ENCODE measurements at places on chromosomes 1 and 21.

DNA sequence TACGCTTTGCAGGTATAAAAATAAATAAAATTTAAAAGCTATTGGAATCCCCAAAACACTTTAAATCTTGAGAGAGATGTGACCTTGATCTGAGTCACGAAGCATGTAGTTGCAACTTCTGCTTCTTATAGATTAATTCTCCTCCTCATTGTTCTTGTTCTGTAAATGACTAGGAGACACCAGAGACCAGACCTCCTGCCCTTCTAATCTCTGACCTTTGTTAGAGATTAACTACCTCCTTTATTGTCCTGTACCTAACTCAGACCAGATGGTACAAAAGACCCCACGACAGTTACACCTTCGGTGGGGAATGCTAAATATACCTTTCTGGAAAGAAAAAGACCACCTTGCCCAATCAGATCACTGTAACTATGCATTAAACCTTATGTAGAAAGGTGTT, 76.9 kb upstream of the NEK2 start:
- DNase-seq, result no peak

- DNase-seq, result no peak
These were observed 38.4 kb downstream of the ADAMTS1 start for GRCh38 chr21:26806801-26807295.

DNA sequence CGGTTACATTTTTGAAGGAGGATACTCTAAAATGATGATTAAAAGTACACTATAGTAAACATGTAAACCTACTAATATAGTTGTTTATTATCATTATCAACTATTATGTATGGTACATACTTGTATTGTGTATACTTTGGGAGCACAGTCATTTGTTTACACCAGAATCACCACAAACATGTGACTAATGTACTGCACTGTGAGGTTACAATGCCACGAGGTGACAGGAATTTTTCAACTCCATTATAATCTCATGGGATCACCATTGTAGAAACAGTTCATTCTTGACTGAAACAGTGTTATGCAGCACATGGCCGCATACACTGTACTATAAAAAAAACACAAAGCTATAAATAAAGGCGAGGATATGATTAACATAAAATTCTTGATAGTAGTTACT, 44.3 kb downstream of the GPATCH2 start:
- no peak for DNase-seq

GRCh38 chr1:20150969-20151368, 11.8 kb downstream of the PLA2G2F start:
- DNase-seq, result no peak

DNA sequence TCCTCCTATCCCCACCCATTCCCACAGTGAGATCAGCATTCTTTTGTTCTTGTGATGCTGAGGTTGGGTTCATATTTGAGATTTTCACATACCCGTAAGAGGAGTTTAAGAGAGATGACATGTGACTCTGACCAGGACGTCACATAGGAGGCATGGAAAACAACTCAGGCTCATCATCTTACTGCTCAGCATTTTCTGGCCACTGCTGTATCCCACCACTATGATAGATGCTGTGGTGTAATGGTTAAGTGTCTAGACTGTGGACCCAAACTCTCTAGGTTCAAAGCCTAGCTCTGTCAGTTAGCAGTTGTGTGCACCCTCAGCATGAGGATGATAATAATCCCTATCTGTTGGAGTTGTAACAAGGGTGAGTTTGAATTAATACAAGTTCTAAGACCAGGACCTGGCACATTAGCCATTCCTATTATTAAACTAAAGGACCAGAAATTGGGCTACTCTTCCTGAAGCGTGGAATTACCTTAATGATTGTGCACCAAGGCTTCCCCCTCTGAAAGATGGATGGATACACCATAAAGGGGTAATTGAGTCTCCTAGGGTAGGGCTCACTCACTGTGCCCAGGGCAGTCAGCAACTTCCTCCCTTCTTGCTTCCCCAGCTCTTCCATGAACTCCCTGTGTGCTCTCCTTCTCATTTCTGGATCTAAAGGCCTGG, 40.9 kb downstream of the LGR6 start:
- DNase-seq, result no peak

GRCh38 chr1:159881622-159882526, 18.1 kb downstream of the CFAP45 start:
- DNase-seq, result no peak

DNA sequence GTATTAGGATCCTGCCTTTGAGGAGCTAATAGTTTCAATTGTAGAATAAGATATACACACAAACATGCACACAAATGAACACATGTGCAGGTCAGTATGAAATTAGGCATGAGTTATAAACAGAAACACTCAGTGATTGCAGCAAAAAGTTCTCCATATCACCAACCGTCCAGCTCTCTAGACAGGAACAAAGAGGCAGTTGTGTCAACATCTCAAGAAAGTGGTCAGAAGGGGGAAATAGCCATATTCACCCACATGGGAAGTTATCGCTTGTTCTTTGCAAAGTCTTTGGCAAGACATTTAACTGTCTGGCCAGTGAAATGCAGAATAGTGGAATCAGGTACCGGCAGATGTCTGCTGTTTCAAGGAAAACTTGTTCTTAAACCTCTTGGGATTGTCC, 29.4 kb upstream of the PIGC start:
- DNase-seq, result peak; percentile 82

DNA sequence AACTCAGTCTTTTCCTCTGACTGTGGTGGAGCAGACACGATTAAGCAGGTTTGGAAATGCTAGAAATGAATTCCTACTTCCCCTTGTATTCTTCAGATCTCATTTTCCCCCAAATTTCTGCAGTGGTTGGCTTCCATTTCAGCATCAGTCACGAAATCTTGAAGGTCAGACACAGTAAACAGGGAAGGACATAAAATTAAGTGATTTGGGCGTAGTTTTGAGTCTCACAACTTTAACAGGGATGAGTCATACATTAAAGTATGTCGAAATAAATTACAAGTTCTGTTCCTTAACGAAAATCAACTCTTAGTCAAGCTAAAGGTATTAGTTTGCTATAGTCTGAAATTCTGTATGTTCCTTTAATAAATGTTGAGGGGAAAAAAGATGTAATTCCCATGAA, 61.1 kb downstream of the HNRNPR start:
- no peak for DNase-seq

DNA sequence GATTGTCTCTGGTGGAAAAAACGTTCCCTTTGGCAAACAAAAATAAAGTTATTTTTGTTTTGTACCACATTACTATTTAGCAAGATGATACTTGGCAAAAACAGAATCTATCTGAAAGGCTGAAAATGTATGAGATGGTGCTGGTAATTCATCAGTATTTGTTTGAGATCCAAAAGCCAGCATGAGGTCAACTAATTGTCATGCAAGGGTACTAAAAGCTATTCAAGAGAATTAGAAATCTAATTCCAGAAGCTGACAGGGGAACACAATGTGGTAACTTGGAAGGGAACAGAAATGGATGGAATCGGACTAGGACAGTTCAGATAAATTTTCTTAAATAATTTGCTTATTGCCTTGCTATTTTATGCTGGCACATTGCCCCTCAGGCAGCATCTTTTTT, 263.8 kb downstream of the KCNT2 start:
- DNase-seq, result no peak

- DNase-seq, result peak; percentile 2
These were observed 45.2 kb upstream of the HAO2 start for GRCh38 chr1:119323216-119323982.

DNA sequence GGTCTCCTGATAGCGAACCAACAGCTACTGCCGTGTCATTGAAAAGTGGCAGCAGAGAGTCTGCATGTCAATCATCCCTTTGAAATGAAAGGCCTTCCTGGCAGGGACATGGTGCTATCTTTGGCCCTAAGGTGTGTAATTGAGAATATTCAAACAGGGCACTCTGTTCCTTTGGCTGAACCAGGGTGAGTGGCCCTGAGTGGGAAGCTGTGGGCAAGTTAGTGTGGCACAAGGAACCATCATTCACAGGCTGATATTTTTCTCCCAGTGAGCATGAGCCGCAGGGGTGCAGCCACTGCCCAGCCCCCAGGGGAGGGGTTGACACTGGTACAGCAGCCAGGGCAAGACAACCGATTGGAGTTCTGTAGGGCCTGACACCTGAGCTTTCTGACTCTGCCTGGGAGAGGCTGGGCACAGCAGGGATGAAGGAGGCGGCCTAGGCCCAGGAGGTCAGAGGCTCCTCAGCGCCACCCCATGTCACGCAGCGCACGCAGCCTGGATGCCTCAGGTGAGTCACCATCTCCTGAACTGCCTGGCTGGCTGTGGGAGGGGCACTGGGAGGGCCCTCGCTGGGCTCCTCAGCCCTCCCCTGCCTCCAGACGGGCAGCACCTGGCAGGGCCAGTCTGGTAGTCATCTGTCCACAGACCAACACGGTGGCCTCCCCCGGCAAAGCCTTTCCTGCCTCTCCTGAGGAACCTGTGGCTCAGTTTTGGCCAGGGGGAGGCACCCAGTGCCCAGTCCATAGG, 13.2 kb downstream of the QSOX1 start:
- DNase-seq, result no peak

- peak; percentile 29 for DNase-seq
These were observed 177.0 kb downstream of the HS2ST1 start for GRCh38 chr1:87091425-87091824.

DNA sequence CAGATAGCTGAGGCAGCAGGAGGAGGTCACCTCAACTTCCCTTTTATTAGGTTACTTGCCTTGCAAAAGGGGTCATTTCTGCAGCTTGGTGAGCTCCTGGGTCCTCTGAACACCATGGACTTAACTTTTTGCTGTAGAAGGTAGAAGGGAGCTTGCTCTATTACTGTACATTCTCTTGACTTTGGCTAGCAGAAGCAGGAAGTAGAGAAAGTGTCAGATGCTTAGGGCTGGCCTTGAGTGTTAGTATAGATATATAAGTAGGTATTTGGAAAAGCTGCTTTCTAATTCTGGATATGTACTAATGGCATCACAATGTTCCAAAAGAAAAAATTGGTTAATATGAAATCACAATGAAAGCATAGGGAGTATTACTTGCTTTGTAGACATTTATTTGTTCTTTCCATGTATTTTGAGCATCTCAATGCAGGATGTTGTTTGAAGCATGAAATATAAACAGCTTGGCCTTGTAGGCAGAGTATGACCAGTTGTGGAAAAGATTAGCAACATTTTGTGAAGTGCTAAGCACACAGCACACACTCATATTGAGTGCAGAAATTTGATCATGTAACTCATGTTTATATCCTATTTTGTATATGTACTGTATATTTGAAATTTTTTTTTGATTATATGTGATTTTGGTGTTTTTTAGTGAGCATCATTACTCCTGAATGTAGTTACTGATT, 108.8 kb downstream of the DYRK1A start:
- DNase-seq, result no peak

DNA sequence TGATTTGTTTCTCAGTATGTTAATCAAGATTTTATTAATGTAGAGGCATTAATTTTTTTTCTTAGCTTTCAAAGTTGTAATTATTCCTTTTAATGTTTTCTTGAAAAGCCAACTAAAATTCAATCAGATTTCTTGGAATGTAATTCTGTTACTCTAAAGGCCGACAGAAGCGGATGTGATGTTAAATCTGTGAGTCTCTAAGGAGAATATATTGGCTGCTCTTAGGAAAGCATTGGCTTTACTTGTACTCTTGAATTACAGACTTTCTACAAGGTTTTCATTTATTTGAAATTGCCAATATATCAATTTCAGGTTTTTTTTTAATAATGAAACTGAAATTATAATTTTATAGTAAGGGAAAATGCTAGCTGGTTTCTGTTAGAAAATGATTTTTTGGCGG, 29.2 kb downstream of the RRP15 start:
- no peak for DNase-seq

GRCh38 chr1:244349581-244350001, 102.1 kb downstream of the ADSS2 start:
- DNase-seq, result no peak

- no peak for DNase-seq
These were observed 257.3 kb downstream of the PTBP2 start for GRCh38 chr1:96978901-96979300.

DNA sequence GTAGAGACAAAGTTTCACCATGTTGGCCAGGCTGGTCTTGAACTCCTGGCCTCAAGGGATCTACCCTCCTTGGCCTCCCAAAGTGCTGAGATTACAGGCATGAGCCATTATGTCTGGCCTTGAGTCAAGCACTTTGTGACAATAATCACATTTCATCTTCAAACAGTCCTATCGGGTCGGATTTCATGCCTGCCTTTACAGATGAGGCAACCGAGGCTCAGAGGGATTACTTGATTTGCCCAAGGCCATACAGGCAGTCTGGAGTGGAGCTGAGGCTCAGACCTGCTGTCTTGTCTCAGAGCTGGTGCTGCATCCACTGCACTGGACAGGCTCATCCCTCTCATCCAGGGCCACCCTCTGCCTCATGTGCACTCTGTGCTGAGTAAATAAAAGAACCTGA, 26.6 kb downstream of the FAM151A start:
- no peak for DNase-seq

DNA sequence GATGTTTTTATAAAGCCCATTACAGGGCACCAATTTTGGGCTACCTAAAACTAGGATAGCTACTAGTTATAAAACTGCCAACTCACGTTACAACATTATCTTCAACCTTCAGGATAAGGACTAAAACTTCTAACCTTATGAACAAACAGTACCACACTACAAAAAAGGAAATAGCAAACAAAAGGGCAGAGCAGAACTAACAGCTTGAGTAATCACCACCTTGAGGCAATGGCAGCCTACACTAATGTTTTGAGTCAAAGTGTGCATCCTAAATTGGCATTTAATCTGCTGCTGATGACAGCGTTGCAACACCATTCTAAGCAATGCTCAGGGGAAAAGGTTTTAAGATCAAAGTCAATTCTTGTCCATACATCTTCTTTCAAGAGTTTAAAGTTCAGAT, 27.2 kb downstream of the PTP4A2 start:
- no peak for DNase-seq

GRCh38 chr1:30258876-30259275, 464.5 kb downstream of the MATN1 start:
- no peak for DNase-seq

DNA sequence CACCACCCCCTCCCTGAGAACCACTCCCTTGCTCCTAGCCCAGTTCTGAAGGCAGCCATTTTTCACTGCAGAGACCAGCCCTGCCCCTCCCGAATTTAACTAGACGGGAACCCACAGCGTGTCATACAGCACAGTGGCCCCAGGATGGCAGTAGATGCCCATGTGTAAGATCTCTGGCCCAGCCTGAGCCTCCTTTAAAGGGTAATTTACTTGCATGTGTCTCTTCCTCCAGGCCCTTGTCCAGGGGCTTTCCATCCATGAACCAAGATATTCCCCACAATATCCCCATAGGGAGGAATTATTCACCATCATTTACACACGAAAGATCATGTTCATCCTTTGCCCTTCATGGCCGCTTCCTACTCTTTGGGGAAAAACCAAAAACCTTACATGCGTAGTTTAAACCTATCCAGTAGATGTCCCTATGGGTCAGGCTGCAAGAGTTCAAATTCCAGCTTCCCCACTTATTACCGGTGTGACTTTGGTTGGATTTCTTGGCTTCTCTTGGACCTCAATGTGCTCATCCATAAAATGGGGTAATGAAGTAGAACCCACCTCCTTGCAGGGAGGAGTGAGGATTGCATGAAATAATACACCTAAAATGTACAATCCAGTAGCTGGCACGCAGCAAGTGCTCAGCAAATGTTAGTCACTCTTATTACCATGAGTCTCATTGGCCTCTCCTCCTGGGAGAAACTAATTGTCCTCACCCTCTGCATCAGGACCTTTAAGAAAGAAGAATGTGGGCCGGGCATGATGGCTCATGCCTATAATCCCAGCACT, 4.0 kb upstream of the LACTBL1 start:
- peak; percentile 92 for DNase-seq

Measured in hematopoietic multipotent progenitor cell treated with erythropoietin and hydrocortisone succinate and interleukin-3 and kit ligand, for 6 days (in vitro differentiated cells).